CD4-positive, alpha-beta T cell treated with Interleukin-21 for 1 hour (primary cell): ENCODE measurements at places on chromosomes 12 and 14.

DNA sequence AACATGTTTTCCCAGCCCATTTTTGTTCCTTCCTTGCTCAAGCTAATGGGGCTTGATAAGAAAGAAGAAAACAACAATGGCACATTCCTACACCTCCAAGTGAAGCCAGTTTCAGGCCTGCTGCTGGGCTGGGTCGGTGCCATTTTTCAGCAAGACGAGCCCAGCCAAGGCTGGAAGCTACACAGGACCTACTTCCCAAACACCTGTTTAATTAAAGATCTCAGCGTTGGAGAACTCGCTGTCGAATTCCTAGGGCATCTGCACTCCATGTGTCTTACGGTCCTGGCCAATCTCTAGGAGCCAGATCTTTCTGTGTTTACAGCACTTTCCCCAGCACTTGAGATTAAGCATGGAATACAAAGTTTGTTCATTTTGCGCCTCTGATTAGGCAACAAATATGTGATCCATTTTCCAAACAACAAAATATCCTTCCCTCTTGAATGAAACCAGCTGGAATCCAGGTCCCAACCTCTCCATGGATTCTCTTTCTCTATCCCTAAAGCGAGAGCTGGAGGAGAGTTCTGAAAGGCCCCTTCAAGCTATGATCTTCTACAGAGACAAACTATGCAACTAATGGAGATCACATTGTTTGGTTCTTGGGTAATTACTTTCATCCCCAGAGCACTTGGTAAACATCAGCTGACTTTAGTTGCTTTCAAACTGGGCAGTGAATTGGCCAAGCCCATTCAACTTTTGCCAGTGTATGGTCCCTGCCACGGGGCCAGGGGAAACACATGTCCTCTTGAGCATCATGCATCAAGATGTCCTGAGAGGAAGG lies 34.3 kb upstream of the TC2N start:
- DNase-seq, result no peak

- no peak for DNase-seq
Observed at GRCh38 chr12:2453076-2453760, 341.6 kb upstream of the FKBP4 start.

- DNase-seq, result no peak
Observed at GRCh38 chr12:20547816-20548575, 147.1 kb upstream of the SLCO1C1 start.

DNA sequence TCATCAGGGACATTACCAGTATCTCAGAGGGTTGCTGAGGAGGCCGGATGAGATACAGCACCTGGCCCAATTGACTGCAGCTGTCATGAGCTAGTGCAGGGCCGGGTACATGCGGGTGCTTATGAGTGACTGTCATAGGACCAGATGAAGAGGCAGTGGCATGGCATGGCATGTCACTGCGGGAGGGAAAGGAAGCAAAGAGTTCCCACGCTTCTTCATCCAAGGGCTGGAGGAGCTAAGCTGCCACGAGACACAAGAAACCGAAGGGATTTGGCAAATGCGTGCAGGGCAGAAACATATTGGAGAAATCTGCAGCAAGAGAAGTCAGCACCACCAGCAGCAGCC lies 10.7 kb upstream of the GPX2 start:
- no peak for DNase-seq

DNA sequence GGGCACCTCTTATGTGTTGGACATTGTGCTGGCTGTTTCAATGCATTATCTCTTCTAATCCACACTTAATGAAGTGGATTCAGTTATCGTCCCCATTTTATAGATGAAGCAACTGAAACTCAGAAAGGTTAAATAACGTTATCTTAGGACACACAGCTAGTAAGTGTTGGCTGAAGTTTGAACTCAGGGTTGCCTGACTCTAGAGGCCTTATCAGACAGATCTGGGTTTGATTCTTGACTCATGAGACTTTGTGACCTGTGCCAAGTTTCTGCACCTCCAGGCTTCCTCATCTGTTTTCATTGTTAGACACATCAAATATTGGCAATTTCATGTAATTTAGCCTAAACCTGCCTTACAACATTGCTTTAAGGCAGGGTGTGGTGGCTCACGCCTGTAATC lies 18.2 kb upstream of the IRF2BPL start:
- no peak for DNase-seq

DNA sequence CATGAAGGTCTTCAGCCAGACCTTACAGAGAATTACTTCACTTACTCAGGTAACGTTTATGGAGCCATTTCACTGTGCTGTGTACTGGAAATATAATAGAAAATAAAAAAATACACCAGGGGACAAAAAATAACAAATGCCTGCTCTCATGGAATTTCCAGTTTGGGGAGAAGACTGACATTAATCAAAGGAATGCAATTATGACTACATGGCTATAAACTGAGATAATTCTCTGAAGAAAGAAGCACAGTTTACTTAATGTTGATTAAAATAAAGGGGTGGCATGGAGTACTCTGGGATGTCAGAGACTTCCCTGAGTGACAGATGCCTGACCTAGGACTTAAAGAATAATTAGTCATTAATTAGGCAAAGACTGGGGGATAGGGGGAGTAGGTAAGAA lies 59.0 kb downstream of the DENND5B start:
- no peak for DNase-seq

DNA sequence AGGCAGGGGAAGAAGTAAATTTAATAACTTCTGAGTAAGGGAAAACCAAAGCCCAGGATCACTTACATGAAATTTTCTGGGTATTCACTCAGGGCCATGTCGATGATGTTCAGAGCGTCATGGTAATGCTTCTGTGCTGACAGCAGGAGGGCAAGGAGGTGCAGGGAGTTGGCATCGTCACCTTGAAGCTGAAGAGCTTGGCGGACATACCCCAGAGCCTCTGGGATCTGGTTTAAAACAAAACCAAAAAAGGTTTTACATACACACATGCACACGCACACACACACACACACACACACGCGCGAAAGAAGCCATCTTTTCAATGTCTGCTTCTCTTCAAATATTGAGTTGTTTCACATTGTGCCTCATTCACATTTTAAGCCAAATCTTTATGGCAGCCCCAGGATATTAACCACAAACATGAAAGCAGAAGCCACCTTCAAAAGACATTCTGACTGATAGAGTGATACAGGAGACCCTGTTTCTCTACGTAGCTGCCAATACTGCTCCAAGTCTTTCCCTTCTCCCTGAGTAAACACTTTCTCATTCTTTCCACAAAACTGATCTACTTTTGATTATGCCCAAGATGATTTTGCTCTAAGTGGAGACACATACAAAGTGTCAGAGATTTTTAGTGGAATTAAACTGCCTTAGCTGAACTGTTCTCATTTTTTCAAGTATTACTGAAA lies 172.1 kb downstream of the TTC7B start:
- no peak for DNase-seq

- no peak for DNase-seq
Observed at GRCh38 chr12:93156086-93156716, 221.5 kb upstream of the NUDT4 start.

DNA sequence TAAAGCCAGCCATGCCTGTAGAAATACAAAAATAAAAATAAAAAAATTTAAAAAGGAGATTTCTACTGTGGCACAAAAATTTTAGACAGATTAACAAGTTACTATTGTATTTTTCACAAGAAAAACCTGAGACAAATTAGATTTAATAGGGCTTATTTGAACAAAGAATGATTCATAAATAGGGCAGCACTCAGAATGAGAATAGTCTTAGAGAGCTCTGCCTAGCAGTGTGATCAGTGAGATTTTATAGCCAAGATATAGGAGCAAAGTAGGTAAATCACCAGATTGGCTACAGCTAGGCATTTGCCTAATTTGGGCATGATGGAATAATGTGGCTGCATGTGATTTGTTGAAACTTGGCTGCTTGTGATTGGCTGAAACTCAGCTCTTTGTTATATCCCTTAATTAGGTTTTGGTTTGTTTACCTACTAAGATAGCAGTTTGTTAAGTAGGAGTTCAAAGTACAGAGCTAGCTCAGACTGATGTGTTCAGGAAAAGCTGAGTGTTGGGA lies 279.7 kb upstream of the TMTC1 start:
- no peak for DNase-seq

DNA sequence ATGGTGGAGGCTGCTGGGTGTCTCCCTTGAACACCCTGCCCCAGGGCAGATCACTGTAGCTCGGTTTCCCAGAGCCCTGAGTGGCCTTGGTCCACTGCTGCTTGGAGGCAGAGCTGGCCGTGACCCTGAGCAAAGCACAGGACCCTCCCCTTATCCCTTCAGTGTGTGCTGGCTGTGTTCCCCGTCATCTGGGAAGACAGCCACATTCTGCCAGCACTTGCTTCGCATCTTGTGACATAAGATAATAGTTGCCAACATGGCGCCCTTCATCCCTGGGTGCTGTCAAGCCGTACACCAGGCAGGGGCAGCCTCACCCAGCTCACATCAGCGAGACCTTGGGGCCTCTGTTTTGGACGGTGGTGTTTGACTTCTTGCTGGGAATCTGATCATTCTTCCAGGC lies 12.1 kb upstream of the ALDH2 start:
- DNase-seq, result no peak

DNA sequence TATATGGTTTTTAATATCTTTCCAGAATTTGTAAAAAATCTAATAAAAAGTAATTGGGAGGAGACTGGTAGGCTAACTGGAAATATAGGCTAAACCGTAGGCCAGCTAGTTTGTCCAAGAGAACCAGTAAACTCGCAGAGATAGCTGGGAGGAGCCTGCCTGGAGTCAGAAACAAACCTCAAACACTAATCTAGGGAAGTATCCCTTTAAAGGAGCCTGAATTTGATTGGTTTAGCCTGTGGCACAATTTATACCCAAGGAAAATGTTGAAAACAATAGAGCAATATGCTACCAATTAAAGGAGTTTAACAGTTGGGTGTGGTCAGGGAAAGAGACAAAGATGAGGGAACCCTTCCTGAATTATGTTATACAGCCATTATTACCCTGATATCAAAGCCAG lies 109.6 kb downstream of the EML5 start:
- no peak for DNase-seq

DNA sequence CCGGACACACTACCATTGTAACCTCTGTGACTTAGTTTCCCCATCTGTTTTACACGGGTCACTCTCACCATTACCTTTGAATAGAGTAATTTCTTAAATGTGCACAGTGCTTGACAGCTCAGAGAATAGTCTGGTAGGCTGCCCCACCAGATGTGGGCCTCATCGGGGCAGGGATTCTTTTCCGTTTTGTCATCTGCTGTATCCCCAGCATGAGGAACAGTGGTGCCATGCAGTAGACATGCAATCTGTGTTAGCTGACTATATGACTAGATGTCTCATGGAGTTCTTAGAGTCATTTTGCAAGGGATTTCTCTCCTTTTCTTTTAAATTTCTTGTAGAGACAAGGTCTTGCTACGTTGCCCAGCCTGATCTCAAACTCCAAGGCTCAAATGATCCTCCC lies 44.9 kb upstream of the PLEKHG3 start:
- no peak for DNase-seq

DNA sequence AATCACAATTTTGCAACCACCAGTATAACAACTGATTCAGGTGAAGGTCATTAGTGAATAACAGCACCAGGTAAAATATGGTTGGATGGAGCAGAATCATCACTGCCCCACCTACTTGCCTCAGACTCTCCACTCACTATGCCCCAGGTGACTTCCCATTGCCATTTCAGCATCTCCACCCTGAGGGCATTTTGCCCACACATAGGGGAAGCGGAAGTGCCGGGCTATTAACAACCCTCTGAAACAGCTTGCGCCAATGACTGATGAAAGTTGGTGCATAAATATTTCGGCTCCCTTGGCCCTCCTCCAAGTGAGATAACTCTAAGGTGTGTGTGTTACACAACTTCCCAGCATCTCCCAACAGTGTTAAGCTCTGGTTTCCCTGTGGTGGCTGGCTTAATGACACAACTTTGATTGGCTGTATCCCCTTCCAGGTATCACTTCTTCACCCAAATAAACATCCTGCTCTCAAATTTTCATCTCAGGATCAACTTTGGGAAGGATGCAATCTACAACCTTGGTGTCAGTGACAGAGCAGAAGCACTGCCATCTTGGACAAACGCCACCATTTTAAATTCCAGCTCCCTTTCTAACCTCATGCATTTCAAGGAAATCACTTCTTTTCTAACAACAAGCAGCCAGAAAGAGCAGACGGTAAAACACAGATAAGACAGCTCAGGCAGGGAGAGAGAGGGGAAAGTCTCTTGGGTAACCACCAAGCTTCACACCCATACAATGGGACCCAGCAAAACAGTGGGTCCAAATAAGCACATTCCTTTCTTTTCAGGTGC lies 73.6 kb upstream of the PPP2R5C start:
- DNase-seq, result no peak
